ENCODE measurements at places on chromosomes 5 and 9. TPM values are rescaled to one million over a fixed set of nuclear protein-coding genes. Genes with fewer than 3 reads are reported as not detected.

- H3K27ac ChIP-seq, result no peak overlapping the region
- no peak for DNase-seq
- no peaks in the 10 kb centered on the region for H3K27me3 ChIP-seq
- H3K4me1 ChIP-seq, result no peaks in the 10 kb centered on the region
Measured at GRCh38 chr9:132283165-132283564, 71.6 kb downstream of the SETX start.

DNA sequence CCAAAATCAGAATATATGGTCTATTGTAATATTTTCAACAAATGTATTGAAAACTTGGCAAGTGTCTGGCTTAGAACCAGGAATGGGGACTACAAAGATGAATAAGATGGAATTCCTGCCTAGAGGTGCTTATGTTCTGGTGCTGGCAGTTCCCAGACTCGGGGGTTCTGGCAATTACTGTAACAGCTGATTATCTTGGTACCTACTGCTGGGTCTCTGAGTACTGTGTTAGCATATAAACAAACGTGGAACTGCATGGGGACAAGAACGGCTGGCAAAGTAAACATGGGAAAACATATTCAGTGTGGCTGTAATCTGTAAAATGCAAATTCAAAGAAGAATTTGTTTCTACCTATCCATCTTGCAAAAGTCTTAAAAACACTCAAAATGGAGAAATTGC lies 89.9 kb downstream of the SLC24A2 start:
- no peak for DNase-seq
- H3K36me3 ChIP-seq, result no peaks in the 10 kb centered on the region
- no peak overlapping the region for H3K4me3 ChIP-seq
- H3K4me1 ChIP-seq, result no peaks in the 10 kb centered on the region
- no peak overlapping the region for H3K27ac ChIP-seq

Gene HTR4
- total RNA-seq, result not detected

DNA sequence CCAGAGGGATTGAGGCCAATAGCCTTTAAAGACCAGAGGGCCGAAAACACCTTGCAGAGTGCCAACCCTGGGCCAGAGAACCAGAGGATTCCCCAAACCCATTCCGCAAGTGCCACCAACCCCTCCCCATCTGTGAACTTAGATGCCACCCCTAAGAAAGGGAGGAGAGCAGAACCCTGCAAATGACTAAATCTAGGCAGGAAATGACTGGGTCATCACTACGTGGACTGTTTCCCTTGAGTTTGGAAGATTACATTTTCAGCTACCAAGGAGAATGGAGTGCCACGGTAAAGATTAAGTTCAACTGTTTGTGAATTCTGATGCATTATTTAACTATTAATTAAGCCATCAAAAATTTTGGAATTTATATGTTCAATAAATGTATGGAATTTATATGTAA lies 142.8 kb downstream of the ENC1 start:
- DNase-seq, result no peak
- no peaks in the 10 kb centered on the region for H3K27me3 ChIP-seq
- no peaks in the 10 kb centered on the region for H3K4me1 ChIP-seq
- no peak overlapping the region for H3K4me3 ChIP-seq
- H3K27ac ChIP-seq, result no peak overlapping the region
- no peaks in the 10 kb centered on the region for H3K36me3 ChIP-seq

DNA sequence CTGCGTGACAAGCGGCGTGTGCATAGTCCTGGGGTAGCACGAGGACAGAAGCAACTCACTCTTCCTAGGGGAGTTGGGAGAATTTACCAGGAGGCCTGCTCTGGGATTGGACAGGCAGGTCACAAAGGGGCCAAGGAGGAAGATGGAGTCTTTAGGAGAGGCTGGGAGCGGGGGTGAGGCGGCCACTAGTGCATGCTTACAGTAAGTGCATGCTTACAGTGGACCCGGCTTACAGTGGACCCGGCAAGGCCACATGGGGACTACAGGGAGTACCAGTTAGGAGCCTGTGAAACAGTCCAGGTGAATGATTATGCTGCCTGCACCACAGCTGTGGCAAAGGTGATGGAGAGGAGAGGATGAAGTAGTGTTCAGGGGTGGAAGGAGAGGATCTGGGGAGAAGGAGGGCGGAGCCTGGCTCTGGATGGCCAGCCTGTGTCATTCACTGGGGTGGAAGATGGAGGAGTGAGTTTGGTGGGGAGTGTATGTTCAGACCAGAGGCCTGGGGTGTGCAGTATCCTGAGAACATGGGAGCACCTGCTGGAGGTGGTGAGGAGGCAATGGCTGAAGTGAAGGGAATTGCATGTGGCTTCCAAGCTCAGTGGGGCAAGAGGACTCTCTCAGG lies 78.7 kb downstream of the CRB2 start:
- H3K4me3 ChIP-seq, result no peak overlapping the region
- H3K27ac ChIP-seq, result no peak overlapping the region
- H3K4me1 ChIP-seq, result no peaks in the 10 kb centered on the region
- DNase-seq, result no peak
- H3K36me3 ChIP-seq, result peaks cover 32% of the 10 kb centered on the region

Gene AQP3
- 6.9 TPM for total RNA-seq

DNA sequence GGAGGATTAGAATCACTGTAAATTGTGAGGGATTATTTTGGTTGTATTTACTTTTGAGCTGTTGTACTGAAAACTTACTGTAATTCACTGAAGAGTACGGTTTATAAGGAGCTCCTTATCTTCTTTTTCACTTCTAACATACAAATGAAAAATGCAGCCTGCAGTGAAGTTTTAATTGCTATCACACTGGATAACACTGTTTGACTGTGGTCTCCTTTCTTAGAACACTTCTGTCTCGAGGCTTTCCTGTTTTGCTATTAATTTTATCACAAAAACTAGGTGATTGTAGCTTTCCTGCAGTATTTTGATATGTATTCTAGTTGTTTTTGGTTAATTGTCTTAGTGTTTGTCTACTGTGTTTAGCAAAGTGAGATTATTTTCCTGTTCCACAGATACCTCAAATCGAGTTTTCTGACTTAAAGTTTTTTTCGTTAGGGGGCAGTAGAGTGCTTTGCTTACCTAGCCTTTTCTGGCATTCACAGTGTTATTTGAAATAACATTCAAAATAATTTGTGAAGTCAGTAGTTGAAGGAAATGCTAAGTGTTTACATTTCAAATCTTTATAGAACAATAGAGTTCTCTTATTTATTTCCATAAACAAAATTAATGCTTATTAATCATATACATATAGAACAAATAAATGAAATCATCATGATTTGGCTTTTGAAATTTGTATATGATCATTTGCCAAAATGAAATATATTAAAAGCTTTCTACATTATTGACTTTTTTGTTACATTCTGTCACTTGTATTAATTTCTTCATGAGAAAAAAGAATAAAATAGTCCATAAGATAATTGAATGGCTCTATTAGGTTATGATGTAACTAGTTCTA lies 52.9 kb downstream of the COMMD10 start:
- H3K4me3 ChIP-seq, result no peak overlapping the region
- DNase-seq, result no peak
- peaks cover 6% of the 10 kb centered on the region for H3K4me1 ChIP-seq
- H3K27me3 ChIP-seq, result no peaks in the 10 kb centered on the region

- no peak overlapping the region for H3K27ac ChIP-seq
- H3K4me3 ChIP-seq, result no peak overlapping the region
- H3K4me1 ChIP-seq, result peaks cover 33% of the 10 kb centered on the region
- no peaks in the 10 kb centered on the region for H3K36me3 ChIP-seq
- no peaks in the 10 kb centered on the region for H3K27me3 ChIP-seq
Measured at GRCh38 chr9:35285731-35286130, 123.9 kb downstream of the UNC13B start.

Gene TRPM3
- not detected for total RNA-seq

DNA sequence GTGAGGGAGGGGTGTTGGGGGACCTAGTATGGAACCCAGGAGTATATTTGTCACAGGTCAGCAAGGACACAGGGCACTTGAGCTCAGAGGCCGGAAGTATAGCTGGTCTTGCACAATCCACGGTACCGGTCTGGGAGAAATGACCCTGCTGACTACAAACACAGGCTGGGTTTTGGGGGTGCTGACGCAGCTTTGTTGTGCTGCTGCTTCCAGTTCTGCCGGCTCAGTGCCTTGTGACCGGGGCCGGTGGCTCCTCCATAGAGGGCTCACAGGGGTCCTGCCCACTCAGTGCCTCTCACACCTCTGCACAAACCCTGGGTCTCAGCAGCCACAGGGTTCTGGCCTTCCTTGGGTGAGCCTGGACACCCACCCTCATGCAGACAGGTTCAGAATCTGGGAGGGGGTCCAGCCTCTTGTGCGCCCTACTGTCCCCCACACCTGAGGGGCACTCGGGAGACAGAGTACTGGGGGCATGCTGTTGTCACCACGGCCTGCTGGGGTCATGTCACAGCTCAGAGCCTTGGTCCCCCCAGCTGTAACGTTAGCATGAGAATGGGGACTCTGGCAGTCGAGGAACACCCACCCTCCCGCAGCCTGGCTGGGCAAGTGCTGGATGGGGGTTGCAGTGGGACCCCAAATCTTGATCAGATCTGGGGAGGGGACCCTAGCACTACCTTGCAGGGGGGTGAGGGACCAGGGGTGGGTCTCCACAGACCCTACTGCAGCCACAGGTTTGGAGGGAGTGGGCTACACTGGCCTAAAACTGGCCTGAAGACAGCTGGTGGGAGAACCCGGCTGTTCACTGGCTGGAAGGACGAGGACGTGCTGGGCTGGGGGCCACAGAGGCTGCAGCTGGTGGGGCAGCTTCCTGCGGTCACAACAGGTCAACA lies 17.7 kb downstream of the NINJ1 start:
- peaks cover 11% of the 10 kb centered on the region for H3K4me1 ChIP-seq
- peak overlapping the region; percentile 74 for H3K27ac ChIP-seq

Gene PGGT1B
- 16.3 TPM for total RNA-seq

GRCh38 chr5:7220156-7220555 lies 175.8 kb upstream of the ADCY2 start:
- no peak overlapping the region for H3K4me3 ChIP-seq

DNA sequence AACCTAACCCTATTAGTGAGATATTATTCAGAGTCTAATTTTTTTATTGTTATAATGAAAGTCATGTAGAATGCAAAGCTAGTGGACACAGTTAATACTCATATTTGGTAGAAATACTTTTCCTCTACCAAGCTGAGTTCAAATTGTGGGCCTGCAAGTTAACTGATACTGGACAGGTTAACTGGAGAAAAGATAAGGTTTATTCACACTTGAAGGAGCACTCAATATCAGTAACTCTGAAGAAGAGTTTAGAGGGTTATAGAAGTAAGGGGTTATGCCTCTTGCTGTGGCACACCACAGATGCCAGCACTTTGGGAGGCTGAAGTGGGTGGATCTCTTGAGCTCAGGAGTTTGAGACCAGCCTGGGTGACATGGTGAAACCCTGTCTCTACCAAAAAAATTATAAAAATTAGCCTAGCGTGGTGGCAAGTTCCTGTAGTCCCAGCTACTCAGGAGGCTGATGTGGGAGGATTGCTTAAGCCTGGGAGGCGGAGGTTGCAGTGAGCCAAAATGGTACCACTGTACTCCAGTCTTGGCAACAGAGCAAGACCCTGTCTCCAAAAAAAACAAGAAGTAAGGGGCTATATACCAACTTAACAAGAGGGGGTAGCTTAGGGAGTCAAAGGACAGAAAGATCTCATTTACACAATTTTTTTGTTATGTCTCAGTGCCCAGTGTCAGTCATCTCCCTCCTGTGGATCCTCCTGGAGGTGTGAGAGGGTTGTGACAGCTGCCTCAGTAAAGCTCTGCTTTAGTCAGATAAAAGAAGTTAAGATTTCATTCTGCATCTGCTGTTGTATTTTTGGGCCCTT lies 121.2 kb upstream of the GRHPR start:
- no peaks in the 10 kb centered on the region for H3K4me1 ChIP-seq
- H3K36me3 ChIP-seq, result no peaks in the 10 kb centered on the region
- no peaks in the 10 kb centered on the region for H3K27me3 ChIP-seq

DNA sequence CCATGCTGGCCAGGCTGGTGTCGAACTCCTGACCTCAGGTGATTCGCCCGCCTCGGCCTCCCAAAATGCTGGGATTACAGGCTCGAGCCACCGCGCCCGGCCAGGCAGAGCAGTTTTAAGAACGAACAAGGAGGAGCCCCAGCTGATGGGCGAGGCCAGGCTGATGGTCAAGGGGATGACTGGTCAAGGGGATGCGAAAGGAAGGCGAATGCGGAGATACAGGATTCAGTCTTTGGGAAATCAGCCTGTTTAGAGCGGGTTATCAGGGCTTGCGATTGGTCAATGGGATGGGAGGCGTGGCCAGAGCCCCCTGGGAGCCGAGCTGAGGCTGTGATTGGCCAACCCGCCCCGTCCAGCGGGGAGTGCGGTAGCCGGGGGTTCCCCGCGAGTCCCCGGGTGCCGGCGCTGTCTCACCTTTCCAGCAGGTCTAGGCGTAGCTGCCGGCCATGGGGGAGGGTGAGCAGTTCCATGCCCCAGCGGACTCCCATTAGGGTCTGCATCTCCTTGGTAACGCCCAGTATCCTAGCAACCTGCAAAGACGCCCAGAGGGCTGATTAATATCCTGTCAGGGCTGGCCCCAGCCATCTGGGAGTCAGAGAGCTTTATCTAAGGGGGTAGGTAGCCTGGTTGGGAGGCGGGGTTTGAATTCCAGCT lies 7.5 kb upstream of the TOR2A start:
- peak; percentile 35 for DNase-seq
- peak overlapping the region; percentile 10 for H3K4me3 ChIP-seq
- H3K4me1 ChIP-seq, result peaks cover 18% of the 10 kb centered on the region
- peak overlapping the region; percentile 90 for H3K27ac ChIP-seq

Gene SPIN1
- total RNA-seq, result 6.6 TPM

DNA sequence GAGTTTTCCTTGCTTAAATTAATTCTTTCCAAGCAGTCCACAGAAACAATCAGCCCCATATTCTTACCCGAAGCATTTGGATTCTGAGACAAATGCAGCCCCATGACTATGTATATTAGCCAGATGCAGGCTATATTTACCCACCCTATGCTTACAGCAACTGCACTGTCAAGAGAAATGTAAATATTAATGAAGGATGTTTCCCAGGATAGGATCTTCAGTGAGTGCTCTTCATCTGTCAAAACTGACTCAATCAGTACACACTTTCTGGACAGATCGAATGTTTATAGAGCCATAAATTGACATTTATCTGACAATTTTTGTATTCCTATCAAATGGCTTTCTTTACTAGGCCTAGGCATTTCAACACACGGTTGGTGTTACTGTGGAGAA lies 725.3 kb upstream of the SEMA6A start:
- H3K27me3 ChIP-seq, result no peaks in the 10 kb centered on the region
- no peaks in the 10 kb centered on the region for H3K4me1 ChIP-seq
- no peak overlapping the region for H3K27ac ChIP-seq
- no peaks in the 10 kb centered on the region for H3K36me3 ChIP-seq
- H3K4me3 ChIP-seq, result no peak overlapping the region

DNA sequence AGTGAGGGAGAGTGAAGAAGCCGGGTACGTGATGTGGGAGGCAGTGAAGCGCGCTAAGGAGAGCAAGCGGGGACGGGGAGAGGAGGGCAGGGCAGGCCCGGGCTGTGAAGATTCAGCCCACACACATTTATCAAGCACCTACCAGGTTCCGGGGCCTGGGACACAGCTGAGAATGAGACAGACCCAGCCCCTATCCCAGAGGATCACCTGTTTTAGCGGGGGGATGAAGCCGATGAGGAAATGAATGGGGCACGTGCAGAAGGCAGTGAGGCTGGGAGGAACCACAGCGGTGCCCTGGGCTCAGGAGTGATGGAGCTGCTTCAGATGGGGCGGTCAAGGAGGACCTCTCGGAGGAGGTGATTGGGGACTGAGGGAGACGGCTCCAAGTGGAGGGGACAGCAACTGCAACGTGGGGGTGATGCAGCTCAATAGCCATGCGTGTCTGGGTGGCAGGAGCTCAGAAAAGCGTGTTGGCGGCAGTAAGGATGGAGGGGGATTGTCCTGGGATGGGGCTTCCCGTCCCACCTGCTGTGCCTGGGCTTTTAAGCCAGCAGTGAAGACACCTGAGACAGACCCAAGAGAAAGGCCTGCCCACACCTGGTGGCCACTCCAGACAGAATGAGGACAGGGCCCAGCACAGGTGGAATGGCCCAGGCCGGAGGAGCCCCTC lies 77.5 kb upstream of the UNC5A start:
- DNase-seq, result no peak
- no peak overlapping the region for H3K27ac ChIP-seq
- no peaks in the 10 kb centered on the region for H3K4me1 ChIP-seq
